ENCODE measurements at places on chromosomes 2 and 18. TPM values are rescaled to one million over a fixed set of nuclear protein-coding genes. Genes with fewer than 3 reads are reported as not detected.

The TFCP2L1 gene
- total RNA-seq: not detected

The ACMSD gene
- total RNA-seq: not detected

The SERPINB13 gene
- not detected for total RNA-seq

The ASIC4 gene
- not detected for total RNA-seq

The GPR45 gene
- total RNA-seq: not detected
